ENCODE measurements at places on chromosomes 1 and 21.

GRCh38 chr1:230307213-230307612 lies 118.9 kb downstream of the PGBD5 start:
- DNase-seq, result no peak

DNA sequence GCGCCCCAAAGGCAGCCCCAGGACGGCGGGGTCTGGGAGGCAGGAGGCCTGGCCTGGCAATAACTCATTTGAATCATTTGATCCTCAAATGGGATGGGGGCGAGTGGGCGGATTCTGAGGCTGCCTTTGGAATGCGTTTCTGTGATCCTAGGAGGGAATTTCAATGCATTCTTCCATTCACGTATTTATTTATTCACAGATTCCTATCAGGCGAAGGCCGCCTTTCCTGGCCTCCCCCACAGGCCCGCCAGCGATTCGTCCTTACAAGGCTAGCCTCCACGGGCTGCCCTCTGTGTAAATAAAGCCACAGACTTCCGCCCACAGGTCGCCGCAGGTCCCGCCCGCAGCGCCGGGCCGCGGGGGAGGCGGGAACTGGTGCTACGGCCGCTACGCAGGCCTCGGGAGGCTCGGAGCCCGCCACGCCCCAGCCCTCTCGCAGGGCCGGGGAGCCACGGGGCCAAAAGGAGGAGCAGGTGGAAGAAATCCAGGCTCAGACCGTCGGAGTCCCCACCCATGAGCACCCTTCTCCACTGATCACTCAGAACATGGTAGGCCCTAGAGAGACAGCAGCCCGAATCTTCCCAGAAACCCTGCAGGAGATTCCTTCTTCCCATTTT lies 31.3 kb upstream of the JUN start:
- DNase-seq, result no peak

GRCh38 chr1:178341261-178341956 lies 155.4 kb downstream of the CLEC20A start:
- DNase-seq, result no peak

DNA sequence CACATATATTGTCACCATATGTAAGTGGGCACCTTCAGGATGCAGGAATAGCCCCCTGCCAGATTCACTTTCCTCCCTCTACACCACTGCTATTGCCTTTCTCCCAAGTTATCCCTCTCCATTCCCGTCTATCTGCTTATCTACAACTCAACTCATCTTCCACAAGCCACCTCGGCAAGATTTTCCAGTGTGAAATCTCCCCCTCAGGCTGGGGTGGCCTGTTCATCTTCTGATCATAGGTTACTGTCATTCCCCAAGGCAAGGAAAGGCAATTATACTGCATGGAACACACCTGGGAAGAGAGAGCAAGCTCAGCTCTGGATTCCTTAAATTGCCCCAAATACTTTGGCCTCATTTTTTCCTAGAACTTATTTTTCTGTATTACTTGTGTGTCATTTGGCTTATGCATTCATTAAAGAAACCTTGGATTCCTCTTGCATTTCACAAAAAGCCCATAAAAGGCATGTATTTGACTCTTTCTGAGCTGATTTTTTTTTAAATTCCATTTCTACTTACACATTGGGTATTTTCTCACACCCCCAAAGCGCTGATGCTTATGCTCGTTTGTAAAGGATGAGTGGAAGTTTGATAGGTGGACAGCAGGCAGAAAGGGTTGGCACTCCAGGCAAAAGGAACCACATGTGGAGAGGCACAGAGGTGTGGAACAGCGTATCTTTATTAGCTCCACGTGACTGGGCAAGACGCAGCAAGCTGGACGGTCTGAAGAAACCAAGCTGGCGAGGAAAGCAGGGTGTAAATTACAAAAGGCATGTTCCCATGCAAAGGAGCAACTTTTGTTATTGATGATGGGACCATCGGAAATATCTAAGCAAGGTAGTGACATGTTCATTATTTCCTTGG lies 169.7 kb upstream of the RAB4A start:
- no peak for DNase-seq

DNA sequence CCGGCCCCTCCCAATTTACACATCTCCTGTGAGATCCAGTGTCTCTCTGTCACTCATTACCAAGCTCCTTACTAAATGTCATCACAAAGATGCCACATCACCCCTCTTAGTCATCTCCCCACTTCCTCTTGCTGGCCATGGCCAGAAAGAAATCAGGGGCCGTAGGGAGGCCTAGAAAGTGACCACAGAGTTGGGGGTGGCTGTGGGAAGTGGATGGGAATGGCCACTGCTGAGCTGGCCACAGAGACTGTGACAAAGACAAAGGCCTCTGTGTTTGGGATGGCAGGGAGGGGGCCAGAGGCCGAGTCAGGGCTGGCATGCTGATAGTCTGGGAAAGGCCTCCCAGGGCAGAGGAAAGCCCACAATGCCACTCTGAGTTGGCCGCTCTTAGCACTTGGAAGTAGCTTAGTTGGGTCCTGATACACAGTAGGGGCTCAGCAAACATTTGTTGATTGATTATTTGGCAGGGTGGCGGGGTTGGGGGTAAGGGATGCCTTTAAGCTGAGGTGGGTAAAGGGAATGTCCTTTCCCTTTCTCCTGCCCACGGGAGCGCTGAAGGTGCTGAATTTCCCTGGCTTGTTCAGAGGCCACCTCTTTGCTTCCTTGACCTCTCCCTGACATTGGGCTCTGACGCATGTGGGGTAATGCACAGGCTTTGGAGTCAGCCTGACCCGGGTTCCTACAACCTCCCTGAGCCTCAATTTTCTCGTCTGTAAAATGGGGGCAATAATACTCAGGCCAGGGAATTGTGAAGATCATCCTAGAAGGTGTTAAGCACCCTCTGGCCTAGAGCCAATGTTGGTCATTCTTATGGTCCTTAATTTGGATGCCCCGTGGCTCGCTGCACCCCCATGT lies 13.2 kb downstream of the NAV1 start:
- DNase-seq, result peak; percentile 58

DNA sequence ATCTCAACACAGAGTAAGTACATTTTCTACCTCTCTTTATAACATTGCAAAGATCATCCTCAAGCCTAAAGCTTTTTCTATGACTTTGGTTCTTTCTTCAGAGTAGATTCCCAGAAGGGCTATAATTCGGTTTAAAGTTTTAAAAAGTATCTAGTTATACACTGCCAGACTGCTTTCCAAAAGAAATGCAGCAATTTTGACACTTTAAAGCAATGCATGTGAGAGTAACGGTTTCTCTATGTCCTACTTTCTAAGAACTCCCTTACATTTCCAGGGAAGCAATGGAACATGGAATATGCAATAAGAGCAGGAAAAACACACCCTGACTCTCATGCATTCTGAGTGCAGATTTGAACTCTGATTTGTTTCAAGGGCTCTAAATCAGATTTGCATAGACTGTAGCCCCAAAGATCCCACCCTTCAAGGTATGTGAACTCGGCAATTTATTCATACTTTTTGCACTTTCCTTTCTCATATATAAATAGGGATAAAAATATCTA lies 331.6 kb downstream of the HHIPL2 start:
- no peak for DNase-seq

DNA sequence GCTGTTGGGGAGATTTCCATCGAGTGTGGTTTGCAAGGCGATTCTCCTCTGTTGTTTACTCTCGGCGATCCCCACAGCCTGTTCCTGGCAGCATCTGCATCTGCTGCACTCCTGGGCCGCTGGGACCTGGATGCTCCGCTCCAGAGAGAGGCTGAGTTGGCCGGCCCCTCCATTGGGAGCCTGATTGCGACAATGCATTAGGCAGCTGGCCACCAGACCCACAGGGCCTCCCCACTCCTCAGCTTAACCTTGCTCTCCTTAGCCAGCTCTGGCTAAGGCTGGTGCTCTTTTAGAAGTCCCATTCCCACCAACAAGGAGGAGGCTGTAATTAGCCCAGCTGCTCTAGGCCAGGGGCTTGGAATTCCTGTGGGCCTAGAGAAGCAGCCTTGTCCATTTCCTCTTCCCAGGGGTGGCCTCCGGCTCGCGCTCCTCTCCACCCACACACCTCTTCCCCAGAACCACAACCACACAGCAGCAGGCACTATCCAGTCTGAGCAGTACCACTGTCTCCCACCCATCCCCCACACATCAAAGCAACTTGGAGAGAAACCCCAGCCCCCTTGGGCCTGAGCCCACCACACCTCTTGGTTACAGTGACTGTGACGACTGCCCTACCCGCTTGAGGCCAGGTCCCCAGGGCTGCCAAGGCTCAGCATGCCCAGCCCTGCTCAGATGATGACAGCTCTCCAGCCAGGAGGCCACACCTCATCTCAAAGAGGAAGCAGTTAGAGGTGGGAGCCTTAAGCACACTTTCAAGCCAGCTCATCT lies 193.8 kb upstream of the EDN2 start:
- no peak for DNase-seq

DNA sequence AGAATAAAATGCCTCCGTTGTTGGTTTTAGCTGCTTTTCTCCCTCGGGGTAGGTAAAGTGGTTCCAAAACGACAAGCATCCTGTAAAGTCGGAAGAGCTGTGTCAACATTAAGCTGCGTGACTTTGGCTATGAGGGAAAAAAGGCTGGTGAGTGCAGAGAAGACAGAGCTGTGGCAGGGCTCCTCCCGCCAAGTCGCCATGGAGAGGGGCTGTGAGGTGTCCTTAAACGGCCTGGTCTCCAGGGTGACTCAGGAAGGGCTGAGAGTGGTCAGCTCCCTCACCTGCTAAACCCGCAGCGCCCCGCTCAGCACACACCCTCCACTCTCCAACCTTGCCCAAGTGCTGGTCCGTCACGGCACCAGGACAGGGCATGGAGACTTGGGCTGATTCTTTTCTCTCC lies 91.6 kb upstream of the SAMD11 start:
- DNase-seq, result no peak

GRCh38 chr1:51268634-51269033 lies 32.6 kb downstream of the RNF11 start:
- DNase-seq, result no peak

- no peak for DNase-seq
Observed at GRCh38 chr1:94552071-94552586, 10.6 kb upstream of the F3 start.

- DNase-seq, result no peak
Observed at GRCh38 chr21:16040601-16041000, 310.8 kb downstream of the USP25 start.

GRCh38 chr1:239977416-239977815 lies 114.3 kb upstream of the FMN2 start:
- no peak for DNase-seq

- no peak for DNase-seq
Observed at GRCh38 chr1:11567244-11568065, 86.8 kb downstream of the FBXO2 start.

- DNase-seq, result peak; percentile 33
Observed at GRCh38 chr1:246947255-246947654, 15.5 kb upstream of the AHCTF1 start.

DNA sequence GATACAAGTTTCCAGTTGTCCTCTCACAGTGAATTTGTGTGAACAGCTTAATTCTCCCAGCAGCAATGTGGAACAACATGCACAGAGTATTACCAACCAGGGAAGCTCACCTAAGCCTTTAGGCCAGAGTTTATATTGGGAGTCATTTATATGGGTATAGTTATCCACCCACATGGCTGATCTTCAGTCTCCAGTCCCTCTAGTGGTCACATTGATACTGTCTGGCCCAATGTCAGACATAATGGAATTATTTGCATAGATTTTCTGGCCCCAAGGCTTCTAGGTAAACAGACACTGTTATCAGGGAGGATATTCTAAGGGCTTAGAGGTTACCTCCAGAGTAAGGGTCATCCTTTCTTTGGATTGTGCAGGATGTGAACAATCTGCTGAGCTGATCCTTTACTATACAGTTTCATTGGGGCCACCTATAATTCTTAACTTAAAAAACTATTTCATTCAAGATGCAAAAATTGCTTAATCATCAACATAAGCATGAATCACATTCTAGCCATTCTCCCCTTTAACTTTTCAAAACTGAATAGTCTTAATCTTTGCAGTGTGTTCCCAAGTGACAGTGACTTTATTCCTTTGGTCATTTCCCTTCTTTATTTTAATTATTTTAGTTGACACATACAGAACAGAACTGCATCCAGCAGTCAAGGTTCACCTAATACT lies 210.9 kb downstream of the LTN1 start:
- DNase-seq, result no peak

- DNase-seq, result no peak
Observed at GRCh38 chr1:54111624-54112023, 41.2 kb downstream of the CDCP2 start.

DNA sequence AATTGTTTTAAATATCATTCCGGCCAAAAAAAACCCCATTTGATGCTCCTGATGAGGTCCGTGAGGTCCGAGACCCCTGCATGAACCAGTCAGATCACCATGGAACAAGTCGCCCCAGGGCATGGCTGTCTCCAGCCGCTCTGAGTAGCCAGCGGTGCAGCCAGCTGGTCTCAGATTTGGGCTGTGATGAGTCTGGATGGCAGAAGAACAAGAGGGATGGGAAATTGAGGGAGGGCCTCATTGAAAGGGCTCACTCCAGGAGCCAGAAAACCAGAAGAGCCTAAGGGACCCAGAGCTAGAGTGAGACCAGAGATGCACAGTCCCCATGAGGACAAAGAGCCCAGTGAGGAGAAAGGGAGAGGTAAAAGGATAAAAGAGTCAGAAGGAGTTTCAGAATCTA lies 174.0 kb downstream of the TOMM20 start:
- no peak for DNase-seq

DNA sequence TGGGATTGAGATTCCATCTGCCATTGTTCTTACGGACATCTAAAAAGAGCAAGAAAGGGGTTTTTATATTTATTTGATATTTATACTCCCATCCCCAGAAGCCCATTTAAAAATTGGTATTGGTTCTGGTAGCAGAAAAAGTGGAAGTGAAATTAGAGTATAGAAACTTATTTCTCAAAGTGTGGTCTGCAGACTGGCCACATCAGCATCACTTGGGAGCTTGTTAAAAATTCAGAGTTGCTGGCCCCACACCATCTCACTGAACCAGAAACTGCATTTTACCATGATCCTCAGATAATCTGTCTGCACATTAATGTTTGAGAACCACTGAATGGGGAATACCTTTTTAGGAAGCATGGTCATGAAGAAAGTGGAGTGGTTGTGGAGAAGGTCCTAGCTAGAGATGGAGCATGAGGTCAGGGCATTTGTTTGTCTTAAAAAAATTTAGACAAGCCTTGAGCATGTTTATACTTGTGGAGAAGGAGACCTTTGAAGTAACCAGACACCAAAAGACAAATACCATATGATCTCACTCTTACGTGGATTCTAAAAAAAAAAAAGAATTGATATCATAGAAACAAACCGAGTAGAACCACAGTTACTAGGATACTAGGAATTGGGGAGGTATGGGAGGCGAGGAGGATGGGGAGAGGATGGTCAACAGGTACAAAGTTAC lies 116.3 kb downstream of the ST6GALNAC3 start:
- DNase-seq, result no peak

DNA sequence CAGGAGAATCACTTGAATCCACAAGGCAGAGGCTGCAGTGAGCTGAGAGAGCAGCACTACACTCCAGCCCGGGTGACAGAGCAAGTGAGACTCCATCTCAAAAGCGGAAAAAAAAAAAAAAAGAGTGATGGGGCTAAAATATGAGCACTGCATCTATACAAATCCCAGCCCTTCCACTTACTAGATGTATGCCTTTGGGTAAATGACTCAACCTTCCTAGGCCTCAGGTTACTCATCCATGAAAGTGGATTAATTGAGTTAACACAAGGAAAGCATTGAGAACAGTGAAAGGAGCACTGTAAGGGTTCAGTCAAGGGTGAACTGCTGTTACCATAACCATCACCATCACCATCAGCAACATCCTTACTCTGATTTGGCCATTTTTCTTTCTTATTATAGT lies 226.4 kb upstream of the C8B start:
- DNase-seq, result no peak

- DNase-seq, result no peak
Observed at GRCh38 chr1:201452866-201453265, 16.1 kb downstream of the PHLDA3 start.

Measured in nucleus accumbens (tissue), 56 donors.